ENCODE measurements at places on chromosomes 6 and 20.

GRCh38 chr6:11196511-11197174, 35.8 kb downstream of the NEDD9 start:
- DNase-seq, result no peak

- DNase-seq, result no peak
Measured at GRCh38 chr20:61725145-61725544, 340.5 kb downstream of the TAF4 start.

DNA sequence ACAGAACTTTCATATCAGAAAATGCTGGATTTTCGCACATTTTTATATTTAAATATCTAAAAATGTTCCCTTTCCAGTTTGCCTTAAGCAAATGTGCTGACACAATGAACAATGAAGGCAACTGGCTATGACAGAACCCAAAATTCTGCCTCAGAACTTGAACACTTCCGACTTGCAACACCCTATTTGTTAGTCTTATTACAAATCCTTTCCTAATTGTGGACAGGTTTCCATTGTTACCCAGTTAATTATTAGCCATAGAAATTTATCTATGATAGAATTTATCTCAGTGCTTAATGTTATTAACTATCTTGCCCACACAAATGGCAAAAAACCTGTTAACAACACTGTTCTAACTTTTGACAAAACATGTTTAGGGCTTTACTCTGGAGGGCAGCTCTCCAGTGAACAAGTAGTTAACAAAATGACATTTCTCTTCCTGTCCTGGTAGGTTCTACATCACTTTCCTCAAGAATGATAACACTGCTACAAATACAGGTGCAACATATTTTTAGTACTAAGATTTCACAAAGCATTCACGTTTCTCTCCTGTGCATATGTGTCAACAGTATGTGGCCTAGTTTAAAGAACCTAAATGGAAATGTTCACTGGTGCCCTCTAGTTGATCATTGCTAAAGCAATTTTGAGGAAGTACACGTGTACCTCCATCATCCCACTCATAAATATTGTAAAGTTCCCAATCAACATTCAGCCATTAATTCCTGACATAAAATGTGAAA, 58.4 kb downstream of the HIVEP2 start:
- no peak for DNase-seq

DNA sequence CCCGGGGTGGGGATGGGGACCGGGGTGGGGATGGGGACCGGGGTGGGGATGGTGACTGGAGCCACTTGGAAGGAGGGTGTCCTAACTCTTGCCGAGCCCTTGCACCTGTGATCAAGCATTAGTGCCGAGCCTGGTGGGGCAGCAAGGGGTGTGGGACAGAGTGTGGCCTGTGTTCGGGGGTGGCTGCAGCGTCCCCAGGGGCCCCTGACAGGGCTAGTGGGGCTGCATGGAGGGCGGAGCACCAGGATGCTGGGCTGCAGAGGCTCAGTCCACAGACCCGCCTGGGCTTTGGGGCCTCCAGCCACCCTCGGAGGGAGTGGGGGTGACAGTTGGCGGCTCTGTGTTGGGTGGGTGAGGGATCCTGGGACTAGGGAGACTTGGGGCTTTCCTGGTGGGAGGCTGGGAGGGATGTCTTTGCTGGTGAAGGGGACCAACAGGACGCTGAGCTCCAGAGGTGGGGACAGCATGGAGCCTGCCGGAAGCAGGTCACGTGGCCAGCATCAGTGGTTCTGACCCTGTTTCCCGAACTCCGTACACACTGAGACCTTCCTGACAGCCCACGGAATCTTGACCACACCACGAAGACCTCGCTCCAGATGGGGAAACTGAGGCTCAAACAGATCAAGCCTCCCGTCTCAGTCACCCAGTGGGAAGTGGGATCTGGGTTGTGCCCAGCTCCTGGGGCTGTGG, 4.6 kb downstream of the RBBP8NL start:
- no peak for DNase-seq

DNA sequence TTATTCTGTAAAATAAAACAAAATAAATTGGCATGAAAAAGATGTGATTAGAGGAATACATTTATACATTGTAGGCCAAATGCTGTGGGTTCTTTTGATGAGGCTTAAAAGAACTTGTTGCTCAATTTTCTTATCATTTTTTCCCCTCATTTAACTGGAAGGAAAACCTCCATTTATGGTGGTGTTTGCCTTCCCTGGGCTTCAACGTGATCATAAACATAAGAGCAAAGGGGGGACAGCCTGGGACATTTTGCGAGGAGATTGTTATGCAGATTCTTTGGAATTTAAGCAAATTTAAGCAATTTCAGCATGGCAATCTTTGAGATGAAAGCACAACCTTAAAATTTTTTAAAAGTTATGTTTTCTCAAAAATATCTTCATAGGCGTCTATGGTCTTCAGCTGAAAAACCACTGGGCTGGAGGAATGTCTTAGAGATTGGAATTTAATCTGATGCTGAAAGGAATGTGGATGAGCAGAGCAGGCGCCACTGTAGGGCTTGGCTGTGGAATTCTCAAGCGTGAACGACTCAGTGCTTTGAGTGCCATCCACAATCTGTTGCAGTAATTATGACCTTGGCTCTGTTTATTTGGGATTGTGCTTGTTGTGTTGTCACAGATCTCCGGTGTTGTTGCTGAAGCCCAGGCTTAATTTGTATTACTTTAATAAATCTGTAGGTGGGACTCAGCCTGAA, 149.4 kb upstream of the MLIP start:
- DNase-seq, result no peak

DNA sequence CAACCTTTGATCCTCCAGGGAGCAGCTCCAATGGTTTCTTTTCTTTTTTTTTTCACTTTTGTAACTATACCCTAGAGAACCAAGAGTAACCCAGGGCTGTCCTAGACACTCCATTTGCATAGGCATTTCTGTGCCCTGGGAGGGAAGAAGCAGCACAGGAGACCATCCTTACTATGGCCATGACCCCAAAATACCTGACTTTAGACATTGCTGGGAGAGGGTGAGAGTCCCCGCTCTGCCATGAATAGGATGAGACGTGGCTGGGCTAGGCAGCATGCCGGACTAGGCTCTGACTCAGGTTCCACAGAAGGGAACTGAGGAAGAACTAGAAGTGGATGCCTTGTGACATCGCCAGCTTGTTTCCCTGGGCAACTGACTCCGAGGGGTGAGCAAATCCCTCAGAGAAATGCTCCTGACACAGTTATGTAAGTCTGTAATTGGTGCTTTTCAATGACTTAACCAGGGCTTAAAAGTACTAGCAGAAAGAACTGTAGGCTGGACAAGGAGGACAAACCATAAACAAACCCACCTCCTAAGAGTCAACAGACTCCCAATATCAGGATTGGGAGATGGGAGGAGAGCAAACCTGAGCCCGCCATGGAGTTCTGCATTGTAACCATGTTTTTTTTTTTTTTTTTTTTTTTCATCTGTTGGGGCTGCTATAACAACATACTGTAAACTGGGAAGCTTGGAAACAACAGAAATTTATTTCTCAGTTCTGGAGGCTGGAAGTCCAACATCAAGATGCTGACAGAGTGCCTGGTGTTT, 910 bp upstream of the ADTRP start:
- DNase-seq, result no peak

- DNase-seq, result no peak
Measured at GRCh38 chr20:24823989-24824693, 124.9 kb upstream of the CST7 start.

- no peak for DNase-seq
Measured at GRCh38 chr6:168464546-168464945, 23.6 kb downstream of the SMOC2 start.

DNA sequence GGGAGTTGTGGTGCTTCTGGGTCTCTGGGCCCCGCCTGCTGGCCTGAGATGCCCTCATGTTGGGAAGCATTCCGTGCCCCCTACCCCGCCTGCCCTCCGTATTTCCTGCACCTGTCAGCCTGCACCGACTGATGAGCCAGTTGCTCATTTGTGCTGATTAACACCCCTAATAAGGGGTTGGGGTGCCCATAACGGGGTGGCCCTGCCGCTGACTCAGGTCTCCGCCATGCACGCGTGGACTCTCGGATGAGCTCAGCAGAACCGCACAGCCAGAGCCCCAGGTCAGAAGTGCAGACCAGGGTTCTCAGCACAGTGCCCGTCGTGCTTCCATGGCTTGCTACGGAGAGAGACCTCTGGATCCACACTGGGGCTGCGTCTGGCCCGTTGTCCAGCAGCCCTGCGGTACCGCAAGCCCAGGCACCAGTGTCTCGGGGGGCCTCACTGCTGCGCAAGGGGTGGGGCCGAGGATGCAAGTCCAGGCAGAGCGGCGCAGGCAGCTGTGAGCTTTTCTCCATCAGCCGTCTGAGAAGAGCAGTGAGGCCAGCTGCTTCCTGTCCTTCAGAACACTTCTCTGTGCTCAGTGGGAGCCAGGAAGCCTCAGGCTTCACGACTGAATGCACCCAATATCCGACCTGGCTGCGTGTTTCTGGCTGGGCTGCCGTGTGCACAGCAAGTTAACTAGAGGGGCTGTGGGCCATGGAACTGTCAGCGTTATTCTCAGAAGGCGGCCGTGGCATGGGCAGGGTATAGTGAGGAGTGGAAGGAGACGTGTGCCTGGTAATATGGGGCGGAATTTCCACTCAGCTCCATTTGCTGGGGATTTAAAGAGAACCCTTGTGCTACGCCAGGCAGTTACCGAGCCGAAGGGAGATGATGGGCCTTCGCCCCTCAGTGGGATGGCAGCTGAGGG, 18.6 kb downstream of the MTG2 start:
- DNase-seq, result no peak

GRCh38 chr6:33751771-33752645, 5.3 kb upstream of the IP6K3 start:
- no peak for DNase-seq

- no peak for DNase-seq
Measured at GRCh38 chr20:39246436-39246835, 284.3 kb downstream of the DHX35 start.

DNA sequence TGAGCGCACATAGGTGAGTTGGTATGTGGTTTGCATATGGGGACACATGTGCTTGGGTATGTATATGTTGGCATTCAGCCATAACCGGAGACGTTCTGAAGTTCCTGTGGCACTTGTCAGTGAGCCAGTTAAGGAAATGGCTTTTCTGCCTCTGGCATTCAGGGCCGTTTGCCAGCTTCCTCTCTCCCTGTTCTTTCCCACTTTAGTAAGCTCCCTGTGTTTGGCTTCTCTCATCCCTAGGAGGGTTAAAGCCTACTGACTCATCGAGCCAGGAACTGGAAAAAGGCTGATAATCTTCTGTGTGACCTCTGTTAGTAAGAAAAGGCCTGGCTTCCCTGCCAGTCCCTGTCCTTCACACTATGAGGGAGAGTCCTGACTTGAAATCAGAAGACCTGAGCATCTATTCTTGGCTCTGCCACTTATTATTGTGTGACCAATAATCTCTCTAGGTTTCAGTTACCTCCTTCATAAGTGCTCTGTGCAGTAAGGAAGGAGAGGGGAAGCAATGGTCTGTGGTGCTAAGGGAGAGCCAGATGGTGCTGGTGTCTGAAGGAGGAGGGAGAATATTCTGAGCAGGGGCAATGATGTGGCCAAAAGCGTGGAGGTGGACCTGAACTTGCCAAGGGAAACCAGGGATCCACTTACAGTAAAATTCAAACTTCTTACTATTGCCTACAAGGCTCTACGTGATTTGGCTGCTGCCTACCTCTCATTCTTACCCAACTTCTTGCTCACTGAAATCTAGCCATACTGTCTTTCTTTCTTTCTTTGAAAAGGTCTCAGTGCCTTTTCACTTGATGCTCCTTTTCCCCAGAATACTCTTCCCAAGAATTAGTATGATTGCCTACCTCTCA, 31.4 kb downstream of the ACSS2 start:
- DNase-seq, result no peak

- DNase-seq, result no peak
Measured at GRCh38 chr20:63653041-63653973, at the start of gene STMN3. TSS of gene STMN3 (minus strand) at chr20:63653424. CDS start at chr20:63653345, 79 bp downstream.

Measured in vagina (tissue), 2 donors.